ENCODE measurements at places on chromosomes 7 and 10.

DNA sequence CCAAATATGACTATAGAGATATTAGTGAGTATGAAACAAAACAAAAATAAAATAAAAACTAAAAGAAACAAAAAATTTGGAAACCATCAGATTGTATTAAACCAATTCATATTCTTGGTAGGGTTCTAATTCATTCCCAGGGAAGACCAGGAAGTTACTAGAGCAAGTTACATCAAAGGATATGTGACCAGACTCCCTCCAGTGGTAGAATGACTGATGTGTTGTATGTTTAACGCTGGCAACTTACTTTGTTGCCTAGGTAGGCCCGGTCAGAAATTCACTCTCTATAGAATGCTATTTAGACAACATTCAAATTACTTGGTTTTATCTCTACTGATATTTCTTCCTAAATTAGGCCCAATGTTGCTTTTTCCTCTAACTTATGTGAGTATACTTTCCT lies 5.2 kb downstream of the PHYHIPL start:
- no peak for DNase-seq

DNA sequence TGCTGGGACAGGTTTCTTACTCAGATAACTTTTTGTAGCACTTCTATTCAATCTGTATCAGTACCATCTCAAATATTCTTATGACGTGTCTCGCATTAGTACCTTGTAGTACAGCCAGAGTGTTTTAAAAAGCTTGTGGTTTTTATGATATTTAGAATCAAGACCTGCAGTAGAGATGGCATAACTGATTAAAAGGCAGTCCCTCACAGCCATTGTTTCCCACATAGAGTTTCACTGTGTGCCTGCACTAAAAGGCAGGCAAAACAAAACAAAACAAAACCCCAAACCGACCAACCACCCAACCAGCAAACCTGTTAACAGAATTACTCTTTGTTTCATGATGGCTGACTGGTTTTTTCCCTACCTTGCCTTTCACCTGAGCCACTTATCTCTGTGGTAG lies 221.3 kb upstream of the DGKB start:
- no peak for DNase-seq

DNA sequence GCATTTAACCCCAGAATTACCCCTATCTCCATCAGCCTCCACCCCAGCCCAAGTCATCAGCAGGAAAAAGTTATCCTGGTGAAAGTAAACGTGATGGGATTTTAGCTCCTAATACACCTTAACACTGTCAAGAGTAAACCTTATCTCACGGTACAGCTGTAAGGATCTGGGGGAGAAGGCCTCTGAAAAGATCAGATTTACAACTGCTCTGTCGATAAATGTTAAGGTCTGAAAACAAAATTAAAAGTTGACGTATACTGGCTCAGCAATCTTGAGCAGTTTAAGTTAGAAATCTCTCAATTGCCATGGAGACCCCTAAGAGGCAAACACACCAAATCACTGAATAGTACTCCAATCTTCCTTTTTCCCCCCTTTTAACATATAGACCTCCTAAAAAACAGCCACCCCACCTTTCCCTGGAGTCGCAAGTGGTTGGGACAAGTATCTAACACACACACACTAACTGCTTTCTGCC lies 6.1 kb downstream of the SKAP2 start:
- DNase-seq = no peak

DNA sequence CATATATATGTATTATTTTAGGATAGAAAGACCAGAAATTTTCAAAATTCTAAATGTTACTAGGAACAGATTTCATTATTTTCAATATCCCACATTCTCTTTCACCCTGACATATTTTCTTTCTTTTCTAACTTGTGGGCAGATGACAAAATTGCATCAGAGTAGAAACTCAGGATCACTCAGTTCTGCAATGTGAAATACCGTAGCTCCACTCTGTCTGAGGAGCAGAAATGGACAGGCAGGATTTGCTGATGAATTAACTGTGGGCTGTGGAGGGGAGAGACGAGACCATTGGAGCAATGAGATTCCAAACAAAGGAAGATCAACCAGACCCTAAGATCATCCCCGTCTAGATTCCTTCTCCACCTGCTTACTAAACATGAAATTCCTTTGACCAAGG lies 37.0 kb upstream of the SVOPL start:
- DNase-seq = no peak

DNA sequence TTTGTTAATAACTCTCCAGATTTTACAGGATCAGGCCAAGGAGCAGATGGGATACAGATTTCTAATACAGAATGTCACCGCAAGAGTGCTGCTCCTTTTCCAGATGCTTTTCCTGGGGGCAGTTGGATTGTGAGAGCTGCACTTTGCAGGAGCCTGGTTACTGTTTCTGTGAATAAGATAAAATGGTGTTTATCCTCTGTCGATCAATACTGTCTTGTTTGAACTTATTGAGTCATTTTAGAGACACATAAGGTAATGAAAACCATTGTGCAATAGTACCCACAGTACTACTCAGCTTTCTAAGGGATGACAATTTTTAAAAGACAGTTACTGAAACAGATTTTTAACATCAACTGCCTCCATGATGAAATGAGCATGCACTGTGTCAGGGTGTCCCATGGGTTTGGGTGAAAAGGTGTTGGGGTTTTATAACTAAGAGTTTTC lies 2.9 kb downstream of the A1CF start:
- no peak for DNase-seq

- no peak for DNase-seq
Observed at GRCh38 chr7:87413951-87414793, 61.3 kb downstream of the ABCB4 start.

DNA sequence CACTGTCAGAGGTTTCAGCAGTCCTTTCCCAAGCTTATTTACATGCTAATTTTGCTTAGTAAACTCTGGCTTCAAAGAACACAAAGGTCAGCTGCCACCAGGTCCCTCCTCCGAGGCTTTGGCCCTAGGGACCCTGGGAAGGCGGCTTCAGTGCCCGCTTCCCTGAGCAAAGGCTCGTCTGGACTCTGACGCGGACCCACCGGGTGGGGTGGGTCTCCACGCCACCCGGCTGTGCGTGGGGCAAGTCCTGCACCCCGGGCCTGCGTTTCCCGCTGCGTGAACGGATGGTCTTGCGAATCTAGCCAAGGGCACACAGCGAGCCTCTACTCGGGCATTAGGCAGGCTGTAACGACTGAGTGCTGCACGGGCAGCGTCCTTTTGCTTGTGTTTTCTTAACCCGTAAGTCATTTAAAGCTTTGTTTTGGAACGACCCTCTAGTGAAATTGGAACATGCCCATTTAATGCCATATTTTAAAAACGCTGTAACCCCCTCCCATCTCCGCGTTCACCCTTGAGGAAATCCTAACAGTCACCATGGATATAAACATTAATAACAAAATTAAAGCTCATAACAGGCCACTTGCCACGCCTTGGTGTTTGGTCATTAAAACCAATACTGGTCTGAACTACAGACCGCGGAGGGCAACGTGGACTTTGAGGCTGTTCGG lies 828 bp downstream of the BNIP3 start:
- no peak for DNase-seq

- no peak for DNase-seq
Observed at GRCh38 chr7:27188386-27189294, 3.6 kb upstream of the HOXA11 start.

- no peak for DNase-seq
Observed at GRCh38 chr7:158856883-158857668, 718 bp downstream of the DYNC2I1 start.

DNA sequence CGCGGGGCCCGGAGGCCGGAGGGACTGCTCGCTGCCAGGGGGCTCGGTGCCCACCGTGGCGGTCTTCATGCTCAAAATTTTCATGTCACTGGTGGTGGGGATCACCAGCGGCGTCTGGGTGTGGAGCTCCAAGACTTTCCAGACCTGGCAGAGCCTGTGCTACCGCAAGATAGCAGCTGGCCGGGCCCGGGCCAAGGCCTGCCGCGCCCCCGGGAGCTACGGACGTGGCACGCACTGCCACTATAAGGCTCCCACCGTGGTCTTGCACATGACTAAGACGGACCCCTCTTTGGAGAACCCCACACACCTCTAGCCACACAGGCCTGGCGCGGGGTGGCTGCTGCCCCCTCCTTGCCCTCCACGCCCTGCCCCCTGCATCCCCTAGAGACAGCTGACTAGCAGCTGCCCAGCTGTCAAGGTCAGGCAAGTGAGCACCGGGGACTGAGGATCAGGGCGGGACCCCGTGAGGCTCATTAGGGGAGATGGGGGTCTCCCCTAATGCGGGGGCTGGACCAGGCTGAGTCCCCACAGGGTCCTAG lies 2.0 kb downstream of the FZD9 start:
- DNase-seq = no peak

GRCh38 chr7:108136191-108136688 lies 6.1 kb upstream of the LAMB4 start:
- DNase-seq = no peak

GRCh38 chr10:86361156-86362128 lies 5.2 kb downstream of the GRID1 start:
- no peak for DNase-seq

- DNase-seq = no peak
Observed at GRCh38 chr10:132069122-132069848, 3.5 kb downstream of the JAKMIP3 start.

Measured in iPS DF 19.7 (cell line).